ENCODE measurements at places on chromosomes 6 and 20. TPM values are rescaled to one million over a fixed set of nuclear protein-coding genes. Genes with fewer than 3 reads are reported as not detected.

DNA sequence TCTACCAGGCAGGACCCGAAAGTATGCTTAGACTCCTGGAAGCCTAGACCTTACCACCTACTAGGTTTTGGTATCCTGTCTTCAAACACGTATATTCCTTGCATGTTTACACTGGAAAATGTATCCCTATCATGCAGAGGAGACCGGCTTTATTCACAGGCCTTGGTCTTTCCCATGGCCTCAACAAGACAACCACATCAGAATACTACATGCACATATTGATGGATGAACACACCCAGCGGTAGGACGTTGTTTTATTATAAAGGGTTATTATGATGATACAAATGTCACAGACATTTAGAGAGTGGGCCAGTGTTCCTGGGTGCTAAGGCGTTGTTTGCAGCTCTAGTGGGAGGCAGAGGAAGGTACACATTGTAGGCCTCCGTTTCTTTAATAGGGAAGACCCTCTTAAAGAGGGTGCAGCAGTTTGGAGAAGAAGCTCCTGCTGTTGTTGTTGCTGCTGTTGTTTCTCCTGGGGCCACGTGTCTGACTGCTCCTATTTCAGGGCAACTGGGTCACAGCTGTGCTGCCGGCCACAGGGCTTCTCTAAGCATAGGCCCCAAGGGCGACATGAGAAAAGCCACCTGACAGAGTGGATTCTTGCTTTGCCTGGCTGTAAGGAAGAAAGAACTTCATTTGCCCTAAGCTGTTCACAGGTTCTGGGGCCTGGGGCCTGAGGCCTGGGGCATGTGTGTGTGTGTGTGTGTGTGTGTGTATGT lies 98.3 kb upstream of the SASH1 start:
- no peak for DNase-seq

GRCh38 chr20:24382331-24382730 lies 87.1 kb upstream of the SYNDIG1 start:
- DNase-seq = no peak

GRCh38 chr20:9808166-9808565 lies 30.7 kb downstream of the PAK5 start:
- DNase-seq = no peak

The CAGE1 gene
- total RNA-seq = not detected

The GATA5 gene
- not detected for total RNA-seq

DNA sequence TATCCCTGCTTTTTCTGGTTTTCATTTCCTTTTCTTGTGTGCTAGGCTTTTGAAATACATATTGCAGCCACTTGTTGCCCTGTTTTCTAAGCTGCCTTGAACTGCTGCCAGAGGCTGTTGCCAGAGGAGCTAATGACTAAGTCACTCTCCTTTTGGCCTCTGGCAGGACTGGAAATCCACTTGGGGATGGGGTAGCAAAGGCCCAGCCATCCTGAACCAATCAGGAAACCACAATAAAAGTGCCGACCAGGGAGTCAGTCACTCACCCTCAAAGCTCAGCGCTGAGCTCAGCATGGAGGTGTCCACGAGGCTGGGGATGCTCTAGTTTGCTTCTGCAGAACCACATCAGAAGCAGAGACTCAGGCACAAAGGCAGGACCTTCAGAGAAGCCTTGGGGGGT lies 813.0 kb downstream of the DHX35 start:
- DNase-seq = no peak

DNA sequence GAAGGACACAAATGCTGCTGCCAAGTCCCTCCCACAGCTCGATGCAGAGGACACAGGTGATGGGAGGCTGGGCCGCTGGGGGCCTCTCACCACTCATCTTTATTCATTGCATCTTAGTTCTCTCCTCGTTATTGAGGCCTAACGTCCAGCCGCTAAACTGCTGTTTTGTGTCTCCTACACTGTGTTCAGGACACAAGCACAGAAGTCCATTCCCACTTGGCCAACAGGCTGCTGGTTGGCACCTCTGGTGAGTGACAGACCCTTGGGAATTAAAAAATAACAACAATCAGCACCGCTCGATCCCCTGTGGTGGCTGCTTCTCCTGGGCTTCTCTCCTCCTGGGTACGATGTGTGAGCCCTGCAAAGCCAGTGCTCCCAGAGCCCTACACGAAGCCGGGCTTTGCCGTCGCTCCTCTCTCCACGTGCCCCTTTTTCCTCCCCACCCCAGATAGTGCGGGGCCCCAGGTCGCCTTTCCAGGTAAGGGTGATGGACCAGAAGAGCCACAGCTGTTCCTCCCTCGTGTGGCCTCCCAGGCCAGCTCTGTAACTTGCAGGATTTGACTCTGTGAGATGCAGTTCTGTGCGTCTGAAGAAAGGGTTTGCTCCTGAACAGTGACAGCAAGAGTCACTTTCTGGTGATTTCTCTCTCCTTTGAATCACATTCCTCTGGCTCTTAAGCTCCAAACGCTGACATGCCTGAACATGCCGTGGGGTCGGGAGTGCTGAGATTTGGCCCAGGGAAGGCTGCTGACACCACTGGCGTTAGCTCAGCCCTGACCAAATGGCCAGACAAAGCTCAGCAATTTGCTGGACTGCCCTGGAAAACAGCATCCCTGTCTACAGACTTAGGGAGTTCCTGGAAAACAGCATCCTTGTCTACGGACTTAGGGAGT lies 59.3 kb downstream of the DLL1 start:
- DNase-seq = no peak

- DNase-seq = no peak
Observed at GRCh38 chr20:6940048-6940447, 172.6 kb downstream of the BMP2 start.

GRCh38 chr6:170023620-170024521 lies 267.0 kb downstream of the DLL1 start:
- DNase-seq = no peak

DNA sequence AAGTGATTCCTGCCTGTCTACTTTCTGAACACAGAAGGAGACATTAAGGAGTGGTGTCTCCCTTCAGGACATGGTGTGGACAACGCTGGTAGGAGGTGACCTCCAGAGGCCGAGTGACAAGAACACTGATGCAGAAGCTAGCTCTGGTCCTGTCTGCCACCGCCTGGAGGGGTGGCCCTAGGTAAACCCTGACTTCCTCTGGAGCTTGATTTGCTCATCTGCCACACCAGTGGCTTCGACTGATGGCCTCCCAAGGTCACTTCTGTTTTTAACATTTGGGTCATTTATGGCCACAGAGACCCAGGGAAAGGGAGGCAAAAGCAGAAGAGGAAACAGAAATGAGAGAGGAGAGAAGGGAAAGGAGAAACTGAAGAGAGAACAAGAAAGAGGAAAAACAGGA lies 49.4 kb upstream of the SLC22A23 start:
- no peak for DNase-seq

GRCh38 chr6:90811596-90812226 lies 224.8 kb upstream of the MAP3K7 start:
- DNase-seq = peak; percentile 66

GRCh38 chr6:39769012-39769411 lies 23.2 kb upstream of the DAAM2 start:
- DNase-seq = no peak

DNA sequence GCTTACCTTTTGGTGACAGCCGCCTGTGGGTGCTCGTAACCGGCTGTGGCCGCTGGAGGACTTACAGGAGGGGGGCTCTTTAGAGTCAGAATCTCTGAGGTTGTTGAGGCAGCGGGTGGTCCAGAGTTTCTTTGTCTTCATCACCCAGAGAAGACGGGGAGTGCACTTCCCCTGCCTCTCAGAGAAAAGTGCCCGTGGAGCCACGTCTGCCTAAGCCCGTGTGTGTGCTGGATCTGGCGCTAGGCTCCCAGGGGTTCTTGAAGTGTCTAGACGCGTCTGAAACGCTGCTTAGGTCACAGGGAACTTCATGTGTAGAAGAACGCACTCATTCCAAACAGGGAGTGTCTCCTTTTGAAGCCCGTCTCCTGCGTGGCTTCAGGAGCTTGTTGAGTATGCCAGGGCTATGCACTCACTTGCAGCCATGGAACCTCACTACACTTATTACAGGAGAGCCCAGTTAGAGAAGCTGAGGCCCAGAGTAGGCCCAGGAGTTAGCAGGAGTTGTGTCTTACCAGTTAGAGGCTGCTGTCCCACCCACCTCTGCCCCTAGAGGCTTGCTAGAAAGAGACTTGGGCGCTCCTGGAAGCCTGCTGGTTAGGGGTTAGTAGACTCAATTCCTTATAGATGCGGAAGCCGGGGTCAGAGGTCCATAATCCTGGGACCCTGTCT lies 1.3 kb downstream of the LSM14B start:
- no peak for DNase-seq

DNA sequence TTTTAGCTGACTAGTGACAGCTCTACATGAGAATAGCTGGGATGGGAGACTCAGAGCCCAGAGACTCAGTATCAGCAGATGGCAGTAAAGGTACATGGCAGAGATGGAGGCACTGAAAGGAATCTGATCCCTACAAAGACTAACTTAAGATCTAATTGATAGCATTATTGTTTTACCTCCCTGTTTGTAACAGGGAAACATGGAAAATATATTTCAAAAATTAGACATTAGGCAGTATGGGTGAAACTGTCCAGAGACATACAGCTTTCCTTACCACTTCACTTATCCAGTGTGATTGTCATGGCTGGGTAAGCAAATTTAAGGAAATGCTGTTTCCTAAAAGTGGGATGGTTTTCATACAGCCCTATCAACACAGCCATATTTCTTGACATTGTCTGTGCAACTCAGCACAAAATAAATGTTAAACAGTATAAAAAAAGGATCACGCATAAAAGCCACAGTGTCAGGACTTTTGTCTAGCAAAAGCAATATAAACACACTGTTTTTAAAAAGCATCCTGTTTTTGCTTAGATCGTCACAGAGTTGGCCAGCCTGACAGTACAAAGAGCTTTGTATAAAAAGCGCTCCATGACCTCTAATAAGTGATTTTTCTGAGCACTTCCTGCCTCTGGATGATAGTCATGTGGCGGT lies 376.9 kb downstream of the PHF3 start:
- DNase-seq = peak; percentile 77

All from Caki2 (cell line).